Activated CD4-positive, alpha-beta T cell treated with anti-CD3 and anti-CD28 coated beads for 24 hours (primary cell): ENCODE measurements at places on chromosomes 12 and 14.

- no peak for DNase-seq
These were observed 59.5 kb upstream of the BBS10 start for GRCh38 chr12:76407710-76408109.

DNA sequence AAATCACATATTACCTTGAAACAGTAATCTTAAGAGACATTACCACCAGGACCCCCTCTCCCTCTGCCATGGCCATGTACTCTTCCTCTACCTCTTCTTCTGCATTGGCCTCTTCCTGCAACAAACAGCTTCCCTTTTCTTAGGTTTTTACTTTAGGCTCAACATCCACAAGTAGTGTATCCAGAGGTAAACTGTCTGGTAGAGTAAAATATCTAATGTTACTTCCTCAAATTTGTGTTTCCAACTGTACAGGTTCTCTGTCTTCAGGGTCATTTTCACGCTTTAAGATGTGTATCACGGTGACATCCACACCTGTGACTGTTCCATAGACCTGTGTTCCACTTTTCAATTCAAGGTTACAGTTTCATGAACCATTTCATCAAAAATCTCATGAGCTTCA, 13.4 kb downstream of the CDK17 start:
- no peak for DNase-seq

- DNase-seq = no peak
These were observed 452.2 kb downstream of the IPO8 start for GRCh38 chr12:30243426-30243825.

DNA sequence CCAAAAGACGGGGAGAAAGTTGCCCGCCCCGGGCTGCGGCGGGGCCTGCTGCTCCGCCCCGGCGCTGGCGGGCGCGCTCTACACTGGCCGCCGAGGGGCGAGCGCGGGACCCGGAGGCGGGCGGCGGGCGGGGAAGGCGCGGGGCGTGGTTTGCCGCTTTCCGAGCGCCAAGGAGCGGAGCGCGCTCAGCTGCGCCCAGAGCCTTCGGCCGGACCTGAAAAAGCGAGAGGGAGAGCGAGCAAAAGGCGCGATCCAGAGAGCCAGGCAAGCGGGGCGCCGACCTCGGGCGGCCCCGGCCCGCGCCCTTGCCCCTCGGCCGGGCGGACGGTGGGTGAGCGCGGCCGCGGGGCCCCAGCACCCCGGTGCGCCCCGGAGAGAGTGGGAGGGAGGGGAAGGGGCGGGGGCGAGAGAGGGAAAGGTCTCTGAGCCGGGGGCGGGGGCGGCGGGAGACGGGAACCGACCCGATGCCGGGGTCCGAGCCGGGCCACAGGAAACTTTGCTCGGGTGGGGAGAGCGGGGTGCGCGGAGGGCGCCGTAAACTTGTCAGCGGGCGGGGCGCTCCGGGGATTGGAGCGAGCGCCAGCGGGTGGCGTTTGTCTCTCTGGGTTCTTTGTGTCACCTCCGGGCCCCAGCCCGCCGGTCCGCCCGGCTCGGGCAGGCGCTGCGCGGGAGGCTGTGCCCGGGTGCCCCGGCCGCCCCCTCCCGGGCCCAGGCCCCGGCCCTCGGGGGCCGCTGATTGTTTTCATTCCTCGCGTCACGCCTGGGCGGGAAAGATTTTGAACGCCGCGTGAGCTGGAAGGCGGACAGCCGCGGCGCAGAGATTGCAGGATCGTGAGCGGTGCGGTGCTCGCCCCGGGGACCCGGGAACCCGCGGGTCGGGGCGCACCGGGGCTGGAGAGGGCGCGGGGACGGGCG, at the start of gene SYNE2:
Gene SYNE2 (plus strand): TSS at position 188 of the 915 bp plus-strand sequence. CDS start 56,145 bp downstream, outside the sequence.
- DNase-seq = peak; percentile 65

DNA sequence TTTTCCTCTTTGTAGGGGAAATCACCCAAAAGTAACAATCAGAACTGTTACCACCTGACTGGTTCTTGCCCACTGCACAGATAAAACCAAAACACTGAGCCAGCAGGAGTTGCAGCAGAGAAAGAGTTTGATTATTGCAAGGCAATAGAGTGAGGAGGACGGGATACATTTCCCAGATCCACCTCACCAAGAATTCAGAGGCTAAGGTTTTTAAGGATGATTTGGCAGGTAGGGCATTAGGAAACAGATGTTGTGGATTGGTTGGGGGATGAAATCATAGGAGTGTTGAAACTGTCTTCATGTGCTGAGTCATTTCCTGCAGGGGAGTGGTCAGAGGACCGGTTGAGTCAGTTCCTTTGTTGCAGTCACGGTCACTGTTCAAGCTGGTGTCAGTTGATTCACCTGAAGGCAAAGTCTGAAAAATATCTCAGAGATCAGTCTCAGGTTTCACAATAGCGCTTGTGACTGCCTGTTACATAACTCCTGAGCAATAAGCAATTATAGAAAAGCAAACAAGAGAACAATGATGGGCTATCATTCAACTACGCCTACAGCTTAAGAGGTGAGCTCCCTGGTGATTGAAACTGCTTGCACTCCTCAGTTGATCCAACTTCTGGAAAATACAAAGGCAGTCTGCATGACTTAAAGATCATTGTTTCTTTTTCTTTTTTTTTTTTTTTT, 20.3 kb upstream of the AMN1 start:
- DNase-seq = no peak

- DNase-seq = no peak
These were observed 46.7 kb downstream of the ERH start for GRCh38 chr14:69351385-69351784.

DNA sequence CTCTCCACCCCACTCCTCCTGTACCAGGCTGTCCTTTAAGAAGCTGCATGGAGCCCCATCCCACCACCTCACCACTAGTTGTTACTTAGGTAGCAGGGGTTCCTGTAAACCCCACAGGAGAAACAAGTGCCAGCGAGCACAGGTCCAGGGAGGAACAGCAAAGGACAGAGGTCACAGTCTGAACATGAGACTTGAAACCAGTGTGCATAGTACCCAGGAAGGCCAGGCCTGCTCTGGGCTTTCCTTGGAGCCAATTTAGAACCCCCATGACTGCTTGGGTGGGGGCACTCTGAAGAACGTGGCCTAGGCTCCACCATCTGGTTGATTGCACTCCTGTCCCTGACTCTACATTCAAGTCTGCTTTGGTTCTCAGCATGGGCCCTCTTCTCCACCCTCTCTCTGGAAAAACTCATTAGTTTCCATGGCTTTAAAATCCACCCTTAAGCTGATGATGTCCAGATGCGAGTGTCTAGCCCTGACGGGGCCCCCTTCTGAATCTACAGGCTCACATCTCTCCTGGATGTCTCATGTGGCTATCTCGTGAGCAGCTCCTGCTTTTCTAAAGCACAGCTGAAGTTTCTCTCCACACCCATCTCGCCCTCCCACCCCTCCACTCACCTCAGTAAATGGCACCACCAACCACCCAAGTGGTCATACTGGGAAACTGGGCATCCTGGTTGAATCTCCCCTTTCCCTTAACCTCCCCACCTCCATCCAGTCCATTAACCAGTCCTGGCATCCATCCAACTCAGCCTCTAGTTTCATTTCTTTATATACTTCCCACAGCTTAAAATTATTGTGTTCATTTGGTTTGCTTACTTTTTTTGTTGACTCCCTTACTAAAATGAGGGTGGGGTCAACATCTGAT, 8.4 kb downstream of the KRT3 start:
- no peak for DNase-seq

DNA sequence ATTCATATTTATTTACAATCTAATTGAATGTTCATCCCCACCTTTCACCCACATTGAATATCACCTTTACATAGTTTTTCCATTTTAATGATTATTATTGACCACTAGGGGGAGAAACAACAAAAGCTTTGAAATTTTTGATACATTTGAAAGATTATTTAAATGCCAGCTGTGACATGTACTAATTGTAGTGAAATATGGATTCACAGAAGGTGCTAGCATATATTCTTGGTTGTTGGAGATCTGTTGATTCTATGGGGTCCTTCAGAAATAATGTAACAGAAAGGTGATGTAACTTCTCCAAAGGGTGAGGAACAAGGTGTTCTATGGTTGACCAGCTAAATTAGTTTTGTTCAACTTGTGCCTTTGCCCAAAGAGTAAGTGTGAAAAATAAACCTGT, 22.4 kb upstream of the GPR33 start:
- no peak for DNase-seq

DNA sequence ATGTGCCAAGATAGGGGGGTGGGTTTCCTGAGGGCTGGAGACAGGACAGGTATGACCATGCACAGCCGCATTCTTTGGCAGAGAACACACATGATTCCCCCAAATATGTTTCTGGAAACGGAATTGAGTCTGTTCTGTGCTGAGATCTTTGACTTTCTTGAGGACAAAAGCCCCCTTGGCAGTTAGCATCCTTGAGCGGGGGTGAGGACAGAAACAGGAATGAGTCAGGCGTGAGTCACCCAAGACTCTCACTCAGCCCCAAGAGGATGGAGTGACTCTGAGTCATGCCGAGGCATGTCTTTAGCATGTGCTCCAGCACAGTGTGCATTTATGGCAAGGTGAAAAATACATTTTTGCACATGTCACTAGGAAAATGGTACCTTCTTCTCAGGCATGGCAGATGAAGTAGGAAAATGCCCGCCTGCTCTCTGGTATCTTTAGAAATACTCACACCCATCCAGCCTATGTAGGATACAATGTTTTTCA, 52.1 kb downstream of the DAD1 start:
- DNase-seq = peak; percentile 71

DNA sequence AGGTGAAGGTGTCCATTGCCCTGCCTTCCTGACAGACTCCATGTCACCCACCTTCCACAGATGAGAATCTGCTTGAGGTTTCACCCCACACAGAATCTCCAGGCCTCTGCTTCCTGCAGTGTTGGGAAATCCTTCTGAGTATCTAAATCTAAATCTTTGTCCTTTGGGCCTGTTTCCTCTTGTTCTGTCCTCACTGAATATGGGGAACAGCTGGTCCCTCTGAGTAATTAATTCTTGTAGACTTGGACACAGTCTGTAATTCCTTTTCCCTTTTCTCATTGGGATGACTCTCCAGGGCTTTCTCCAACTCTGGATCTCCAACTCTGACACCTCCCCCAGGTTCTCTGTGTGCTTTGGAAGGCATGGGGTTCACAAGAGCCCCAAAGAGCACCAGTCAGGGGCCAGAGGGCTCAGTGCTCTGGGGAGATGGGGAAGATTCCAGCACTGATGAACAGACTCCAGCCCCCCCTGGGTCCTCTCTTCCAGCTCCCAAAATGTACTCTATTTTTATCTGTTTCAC, 2.3 kb upstream of the ACVRL1 start:
- no peak for DNase-seq

GRCh38 chr14:34347683-34348082, 114.4 kb downstream of the SPTSSA start:
- DNase-seq = no peak
